ENCODE measurements at places on chromosomes 1 and 21.

- no peak for DNase-seq
Observed at GRCh38 chr1:55821234-55821633, 606.1 kb upstream of the USP24 start.

- DNase-seq = no peak
Observed at GRCh38 chr1:201903135-201903534, 14.4 kb downstream of the SHISA4 start.

GRCh38 chr1:59329412-59330053 lies 32.6 kb downstream of the FGGY start:
- no peak for DNase-seq

DNA sequence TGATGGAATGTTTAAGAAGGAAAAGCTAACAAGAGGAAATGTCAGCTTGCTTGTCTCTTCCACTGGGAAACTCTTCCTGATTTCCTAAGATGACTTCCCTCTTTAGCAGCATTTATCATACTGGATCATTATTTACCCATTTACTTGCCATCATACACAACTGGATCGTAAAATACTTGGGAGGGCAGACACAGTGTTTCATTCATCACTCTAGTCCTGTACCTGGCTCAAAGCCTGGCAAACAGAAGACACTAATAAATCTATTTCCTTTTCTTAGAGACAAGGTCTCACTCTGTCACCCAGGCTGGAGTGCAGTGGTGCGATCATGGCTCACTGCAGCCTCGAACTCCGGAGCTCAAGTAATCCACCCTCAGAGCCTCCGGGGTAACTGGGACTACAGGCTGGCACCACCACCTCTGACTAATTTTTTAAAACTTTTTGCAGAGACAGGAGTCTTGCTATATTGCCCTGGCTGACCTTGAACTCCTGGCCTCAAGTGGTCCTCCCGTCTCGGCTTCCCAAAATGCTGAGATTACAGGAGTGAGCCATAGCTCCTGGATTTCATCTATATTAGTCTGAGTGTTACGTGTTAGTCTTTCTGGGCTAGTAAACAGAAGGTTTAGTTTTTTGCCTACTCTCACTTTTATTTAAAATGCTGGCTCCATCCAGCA lies 574.6 kb downstream of the SMYD3 start:
- DNase-seq = no peak

GRCh38 chr1:225670806-225671733 lies 18.1 kb upstream of the ENAH start:
- no peak for DNase-seq

GRCh38 chr1:6052543-6053205 lies 7.0 kb downstream of the KCNAB2 start:
- DNase-seq = peak; percentile 73

DNA sequence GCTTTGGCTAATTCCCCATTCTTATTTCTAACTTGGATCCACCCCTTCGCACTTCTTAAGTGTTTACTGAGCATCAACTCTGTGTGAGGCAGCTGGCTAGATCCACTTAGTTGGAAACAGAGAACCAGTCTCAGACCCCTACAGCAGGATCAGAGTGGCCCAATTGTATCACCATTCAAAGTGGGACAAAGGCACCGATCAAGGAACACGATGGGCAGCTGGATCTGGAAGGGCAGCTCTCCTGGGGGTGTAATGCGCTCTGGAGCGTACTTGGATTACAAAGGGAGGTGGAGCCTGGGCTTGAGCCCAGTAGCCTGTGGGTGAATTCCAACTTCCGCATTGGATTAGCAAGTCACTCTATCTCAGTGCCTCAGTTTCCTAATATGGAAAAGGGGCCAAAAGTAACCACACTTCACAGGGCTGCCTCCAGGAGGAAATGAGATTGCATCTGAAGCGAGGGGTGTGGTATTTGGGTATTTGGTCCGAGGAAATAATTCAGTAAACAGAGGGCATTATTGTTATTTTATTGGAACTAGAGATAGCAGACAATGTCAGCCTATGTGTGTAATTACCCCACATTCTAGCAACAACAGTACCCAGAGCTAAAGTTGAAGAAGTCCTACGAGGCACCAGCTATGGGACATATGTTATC lies 11.9 kb downstream of the ECE1 start:
- DNase-seq = no peak

DNA sequence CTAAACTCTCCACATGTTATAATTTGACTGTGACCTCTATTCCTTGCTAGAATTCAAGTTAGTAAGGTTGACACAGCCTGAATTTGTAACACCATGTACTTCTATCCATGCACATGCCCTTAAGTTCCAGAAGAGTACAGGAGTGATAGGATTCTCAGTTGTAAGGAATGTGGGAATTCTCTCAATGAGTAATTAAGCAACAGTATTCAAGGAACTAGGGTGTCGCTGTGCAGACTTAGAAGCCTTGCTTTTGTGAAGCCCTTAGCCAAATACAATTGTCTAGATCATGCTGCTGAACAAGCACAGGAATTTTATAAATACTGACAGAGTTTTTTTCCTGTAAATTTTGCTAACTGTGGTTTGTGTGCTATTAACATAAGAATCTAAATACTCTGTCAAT lies 276.3 kb upstream of the PTBP2 start:
- DNase-seq = no peak

DNA sequence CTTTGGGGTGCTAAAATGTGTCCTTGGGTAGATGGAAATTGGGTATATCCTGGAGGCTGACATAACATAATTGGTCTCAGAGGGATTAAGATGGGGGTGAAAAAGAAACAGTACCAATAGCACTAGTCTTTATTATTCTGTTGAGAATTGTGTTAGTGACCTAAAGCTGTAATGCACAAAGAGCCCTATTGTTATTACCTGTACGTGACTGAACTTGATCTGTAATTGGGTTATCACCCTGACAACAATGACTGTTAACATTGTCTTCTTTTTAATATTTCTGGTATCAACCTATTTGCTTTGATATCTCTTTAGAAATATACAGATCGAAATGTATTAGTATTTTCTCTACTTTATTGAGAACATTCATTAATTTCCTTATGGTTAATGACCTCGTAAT lies 147.6 kb downstream of the NEK7 start:
- DNase-seq = no peak

DNA sequence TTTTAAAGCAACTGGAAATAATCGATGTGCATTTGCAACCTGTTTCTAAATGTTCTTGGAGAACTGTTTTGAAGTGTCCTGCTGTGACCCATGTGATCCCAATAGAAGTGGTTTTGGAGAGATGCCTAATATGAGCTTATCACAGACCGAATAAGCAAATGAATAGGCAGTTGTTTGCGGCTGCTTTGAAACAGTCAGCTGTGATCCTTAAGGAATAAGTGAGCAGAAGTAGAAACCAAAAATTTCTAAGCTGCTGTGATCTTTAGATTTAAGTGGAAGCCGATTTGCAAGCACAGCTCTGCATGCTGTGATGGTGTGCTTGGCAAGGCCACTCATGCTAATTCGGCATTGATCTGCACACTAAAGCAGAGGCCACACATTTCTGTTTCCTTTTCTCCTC lies 329.5 kb upstream of the DUSP10 start:
- DNase-seq = no peak

DNA sequence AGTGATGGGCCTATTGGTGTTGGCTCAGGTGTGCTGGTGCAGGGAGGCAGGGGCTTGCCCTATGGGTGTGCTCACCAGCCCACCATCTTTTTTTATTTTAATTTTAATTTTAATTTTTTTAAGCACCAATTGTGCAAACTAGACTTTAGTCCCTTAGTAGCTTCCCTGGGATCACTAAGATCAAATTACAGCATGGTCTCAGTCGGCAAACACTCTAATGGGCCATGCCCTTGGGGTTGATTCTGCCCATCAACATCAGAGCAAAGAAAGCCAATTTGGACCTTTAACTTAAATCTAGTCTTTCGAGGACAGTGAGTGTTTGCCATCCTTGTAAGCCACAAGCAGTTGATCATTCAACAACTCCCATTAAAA lies 64.7 kb upstream of the KCNE2 start:
- DNase-seq = no peak

- no peak for DNase-seq
Observed at GRCh38 chr21:45836268-45836655, 145.3 kb upstream of the COL6A1 start.

GRCh38 chr1:21655259-21655658 lies 13.9 kb downstream of the RAP1GAP start:
- DNase-seq = no peak

- no peak for DNase-seq
Observed at GRCh38 chr1:114386129-114387009, 124.6 kb downstream of the TRIM33 start.
